SK-N-SH (cell line): ENCODE measurements at places on chromosomes 3 and 15. TPM values are rescaled to one million over a fixed set of nuclear protein-coding genes. Genes with fewer than 3 reads are reported as not detected.
A peak's percentile ranks its signal among the peaks of the same experiment; 100 is the strongest.

The POLQ gene
- 1.4 and 2.6 TPM in 2 replicates for polyA plus RNA-seq

The PIERCE2 gene
- polyA plus RNA-seq, result 2.5 and 2.9 TPM in 2 replicates

The NEIL1 gene
- 11.4 and 12.0 TPM in 2 replicates for polyA plus RNA-seq

The LRTM1 gene
- 0.03 TPM in 1 of 2 replicates, not detected in the other for polyA plus RNA-seq

DNA sequence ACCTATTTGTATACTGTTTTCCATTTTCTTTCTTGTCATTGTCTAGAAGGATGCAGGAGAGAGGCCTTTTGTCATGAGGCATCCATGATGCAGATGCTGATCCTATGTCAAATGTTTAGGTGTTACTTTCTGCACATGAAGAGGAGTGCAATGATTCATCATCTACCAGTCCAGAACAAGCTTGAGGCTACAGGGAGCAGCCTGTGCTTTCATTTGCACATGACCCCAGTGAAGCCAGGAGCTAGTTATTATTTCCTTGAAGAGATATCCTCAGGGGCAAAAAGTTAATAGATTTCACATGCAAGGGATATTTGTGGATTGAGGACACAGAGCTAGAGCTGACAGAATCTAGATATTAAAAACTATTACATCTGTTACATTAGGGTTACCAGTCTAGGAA lies 204.4 kb upstream of the TGFBR2 start:
- peak; percentile 5 for DNase-seq

DNA sequence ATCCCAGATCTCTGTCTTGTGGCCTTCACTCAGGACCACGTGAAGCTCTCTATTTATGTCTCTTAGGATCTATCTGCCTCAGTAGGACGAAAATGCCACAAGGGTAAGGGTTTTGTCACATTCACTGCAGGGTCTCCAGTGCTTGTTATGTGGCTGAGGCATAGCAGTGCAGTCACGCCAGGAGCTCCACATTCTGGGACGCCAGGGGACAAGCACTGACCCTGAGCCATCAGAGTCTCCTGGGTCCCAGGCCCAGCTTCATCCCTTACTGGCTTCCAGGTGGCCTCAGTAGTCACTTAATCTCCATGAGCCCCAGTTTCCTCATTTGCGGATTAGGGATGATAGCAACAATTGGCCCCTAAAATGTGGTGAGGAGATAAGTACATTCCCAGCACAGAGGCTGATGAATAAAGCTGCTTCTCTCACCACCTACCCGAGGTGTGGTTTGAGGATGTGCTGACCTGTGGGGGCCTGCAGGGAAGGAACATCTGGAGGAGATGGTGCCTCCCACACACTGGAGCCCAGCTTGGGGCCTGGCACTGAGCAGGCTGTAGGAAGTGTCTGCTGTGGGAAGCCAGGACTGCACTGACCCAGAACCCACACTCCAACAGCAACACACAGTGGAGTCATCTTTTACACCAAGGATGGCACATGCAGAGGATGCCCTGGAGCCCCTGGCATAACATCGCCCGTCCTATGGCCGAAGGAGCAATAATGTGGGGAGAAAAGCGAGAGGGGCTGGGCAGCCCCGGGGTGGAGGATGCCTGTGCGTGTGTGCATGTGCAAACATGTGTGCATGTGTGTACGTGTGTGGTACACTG lies 93.2 kb upstream of the IQSEC1 start:
- no peak for DNase-seq

GRCh38 chr3:36918050-36918449 lies 26.8 kb downstream of the TRANK1 start:
- no peak for DNase-seq

DNA sequence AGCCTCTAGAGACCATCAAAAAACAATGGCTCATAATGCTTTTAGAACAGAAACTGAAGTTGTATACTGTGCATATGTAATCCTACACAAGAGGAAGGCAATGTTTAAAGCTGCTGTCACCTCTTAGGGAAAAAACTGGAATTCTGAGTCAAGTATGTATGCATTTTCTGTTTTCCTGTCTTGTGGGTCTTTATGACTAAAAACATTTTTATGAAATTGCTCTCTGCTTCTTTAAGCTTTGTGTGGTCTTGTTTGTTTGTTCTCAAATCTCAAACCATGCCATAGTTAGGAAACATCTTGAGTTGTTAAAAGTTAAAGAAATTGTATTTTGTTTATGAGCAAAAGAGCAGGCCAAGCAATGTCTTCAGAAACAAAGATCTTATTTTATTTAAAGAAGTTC lies 80.9 kb upstream of the SOX2 start:
- no peak for DNase-seq

DNA sequence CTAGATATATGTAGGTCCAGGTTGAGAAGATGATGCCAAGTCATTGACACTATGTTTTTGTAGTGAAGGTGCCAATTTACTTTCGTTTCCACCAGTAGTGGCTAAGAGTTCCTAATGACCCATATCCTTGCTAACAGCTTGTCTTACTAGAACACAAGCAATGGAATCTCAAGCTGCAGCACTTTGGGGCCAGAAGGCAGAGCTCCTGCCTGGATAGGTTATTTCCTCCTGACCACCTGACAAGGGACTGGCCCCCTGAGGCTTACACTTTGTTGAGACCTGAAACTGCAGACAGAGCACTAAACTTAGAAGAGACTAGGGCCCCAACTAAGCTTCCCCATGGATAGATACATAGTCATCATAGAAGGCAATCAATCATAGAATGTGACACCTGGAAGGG lies 11.7 kb downstream of the ONECUT1 start:
- DNase-seq, result no peak
